ENCODE measurements at places on chromosomes 6 and 20. TPM values are rescaled to one million over a fixed set of nuclear protein-coding genes. Genes with fewer than 3 reads are reported as not detected.

Gene TEAD3
- total RNA-seq = 0.61 TPM

Gene OR2J1
- total RNA-seq = not detected

Gene FOXC1
- 5.2 TPM for total RNA-seq

Gene UST
- 0.76 TPM for total RNA-seq

Measured in epithelial cell of umbilical artery (primary cell).